Heart right ventricle (tissue), 16 donors: ENCODE measurements at places on chromosomes 7 and 10. TPM values are rescaled to one million over a fixed set of nuclear protein-coding genes. Genes with fewer than 3 reads are reported as not detected.

Gene GATAD1
- total RNA-seq, result 16.8 TPM

Gene CRPPA
- 8.7 TPM for total RNA-seq

Gene STEAP1
- total RNA-seq, result 0.90 TPM

Gene SMO
- 4.0 TPM for total RNA-seq

Gene SPDYE5
- 0.20 TPM for total RNA-seq

Gene GPR85
- 0.94 TPM for total RNA-seq

Gene LDB3
- total RNA-seq, result 1,449 TPM

Gene PRTFDC1
- total RNA-seq, result 2.6 TPM

DNA sequence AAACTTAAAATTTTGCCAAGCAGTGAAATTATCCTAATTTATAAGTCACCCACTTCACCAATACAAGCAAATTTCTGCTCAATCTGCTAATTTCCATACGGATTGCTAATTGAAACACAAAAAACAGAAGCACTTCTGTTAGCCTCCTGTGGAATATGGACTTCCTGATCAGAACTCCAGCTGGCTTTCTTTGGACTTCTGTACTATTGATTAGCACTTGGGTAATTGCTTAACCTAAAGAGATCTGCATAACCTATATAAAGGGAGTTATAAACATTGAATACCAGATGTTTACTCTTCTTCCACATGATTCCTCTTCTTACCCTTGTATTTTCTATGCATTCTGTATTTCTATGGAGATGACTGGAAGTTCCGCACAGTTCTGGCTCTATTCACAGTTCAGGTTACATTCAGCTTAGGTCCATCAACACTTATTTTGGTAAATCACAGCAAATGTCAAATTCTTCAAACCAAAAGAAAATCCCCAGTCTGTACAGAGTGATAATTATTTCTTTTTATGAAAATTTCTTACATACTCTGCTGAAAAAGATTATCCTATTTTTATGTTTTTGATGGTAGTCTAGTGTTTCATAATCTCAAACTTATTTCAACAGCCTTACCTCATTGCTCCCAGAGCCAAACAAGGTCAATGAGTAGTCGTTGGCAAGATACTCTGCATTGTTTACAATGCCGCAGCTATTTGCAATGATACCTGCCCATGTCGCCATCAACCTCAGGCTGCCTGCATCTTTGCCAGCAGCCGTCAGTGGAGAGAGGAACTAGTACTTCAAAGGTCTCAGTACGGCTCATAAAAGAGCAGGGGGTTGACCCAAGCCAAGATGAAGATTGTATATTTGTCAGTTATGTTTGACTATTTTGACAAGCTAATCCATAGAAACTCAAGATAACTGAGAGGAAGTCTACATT lies 225.6 kb downstream of the AHR start:
- DNase-seq, result no peak

- no peak for DNase-seq
These were observed 196.3 kb downstream of the LSM5 start for GRCh38 chr7:32293833-32294232.

DNA sequence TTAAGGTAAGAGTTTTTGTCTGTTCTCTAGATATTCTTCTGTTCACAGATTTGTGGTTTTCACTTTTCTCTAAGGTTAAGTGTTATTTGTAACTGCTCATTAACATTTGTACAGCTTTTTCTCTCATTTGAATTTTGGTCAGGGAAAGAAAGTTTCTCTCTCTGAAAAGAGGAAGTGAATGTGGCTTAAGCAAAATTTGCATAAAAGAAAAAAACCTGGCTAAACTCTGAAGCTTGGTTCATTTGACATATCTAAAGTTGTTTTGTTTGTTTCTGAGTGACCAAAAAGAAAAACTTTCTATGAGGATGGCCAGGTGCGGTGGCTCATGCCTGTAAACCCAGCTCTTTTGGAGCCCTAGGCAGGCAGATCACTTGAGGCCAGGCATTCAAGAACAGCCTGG lies 22.0 kb upstream of the SLC26A4 start:
- no peak for DNase-seq

DNA sequence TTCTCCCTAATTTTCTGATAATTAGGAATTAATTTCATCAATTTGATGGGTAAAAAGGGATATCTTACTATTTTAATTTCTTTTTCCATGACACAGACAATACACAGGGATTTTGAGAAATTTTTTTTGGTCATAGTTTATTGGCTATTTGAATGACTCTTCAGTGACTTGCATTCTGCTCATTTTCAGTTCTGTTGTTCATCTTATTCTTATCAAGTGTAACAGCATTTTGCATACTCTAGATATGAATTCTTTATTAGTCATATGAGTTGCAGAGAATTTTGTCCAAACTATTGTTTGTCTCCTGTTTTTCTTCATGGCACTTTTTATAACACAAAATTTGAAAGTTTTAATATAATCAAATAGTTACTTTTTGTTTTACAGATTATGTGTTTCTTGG lies 41.7 kb downstream of the MKLN1 start:
- DNase-seq, result no peak

- no peak for DNase-seq
These were observed 25.3 kb upstream of the NEBL start for GRCh38 chr10:20922451-20922850.

DNA sequence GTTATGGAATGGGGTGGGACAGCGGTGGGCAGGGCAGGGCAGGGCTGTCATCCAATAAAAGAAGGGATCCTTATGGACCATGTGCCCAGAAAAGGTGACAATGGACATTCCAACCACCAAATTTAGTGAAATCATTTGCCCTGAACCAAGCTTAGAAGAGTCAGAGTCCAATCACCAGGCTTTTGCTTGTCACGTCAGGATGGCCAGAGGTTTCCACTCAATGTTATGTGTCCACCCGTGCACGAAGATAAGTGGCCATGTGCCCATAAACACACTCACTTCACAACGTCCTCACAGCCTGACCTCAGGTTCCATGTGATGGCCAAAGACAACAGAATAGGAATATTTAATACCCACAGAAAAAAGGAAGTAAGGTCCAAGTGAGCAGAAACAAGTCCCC lies 36.6 kb upstream of the PLPP4 start:
- no peak for DNase-seq

DNA sequence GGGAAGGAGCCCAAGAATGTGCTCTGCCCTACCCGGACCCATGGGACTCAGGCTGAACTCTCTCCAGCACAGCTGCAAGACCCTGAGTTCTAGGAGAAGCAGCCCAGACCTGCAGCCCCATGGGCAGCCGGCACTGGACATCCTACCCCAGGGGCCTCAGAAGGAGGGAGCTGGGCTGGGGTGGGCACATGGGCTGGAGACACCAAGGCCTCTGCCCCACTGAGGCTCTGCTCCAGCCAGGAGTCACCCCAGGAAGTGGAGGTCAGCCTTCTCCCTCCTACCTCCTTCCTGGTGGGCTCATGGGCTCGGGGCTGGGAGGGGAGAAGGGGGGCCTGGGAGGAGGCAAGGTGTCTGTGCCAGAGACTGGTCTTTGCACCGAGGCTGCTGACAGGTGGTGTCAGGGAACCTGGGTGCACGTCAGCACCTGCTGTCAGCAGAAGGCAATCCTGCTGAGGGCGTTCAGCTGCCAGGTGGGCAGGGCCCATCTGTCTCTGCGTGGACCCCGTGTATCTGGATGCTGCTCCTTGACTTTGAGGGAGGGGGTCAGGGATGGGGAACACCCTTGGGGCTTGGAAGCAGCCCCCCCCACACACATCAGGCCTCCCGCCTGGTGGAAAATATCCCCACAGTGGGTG lies 95.2 kb downstream of the PDGFA start:
- DNase-seq, result no peak

DNA sequence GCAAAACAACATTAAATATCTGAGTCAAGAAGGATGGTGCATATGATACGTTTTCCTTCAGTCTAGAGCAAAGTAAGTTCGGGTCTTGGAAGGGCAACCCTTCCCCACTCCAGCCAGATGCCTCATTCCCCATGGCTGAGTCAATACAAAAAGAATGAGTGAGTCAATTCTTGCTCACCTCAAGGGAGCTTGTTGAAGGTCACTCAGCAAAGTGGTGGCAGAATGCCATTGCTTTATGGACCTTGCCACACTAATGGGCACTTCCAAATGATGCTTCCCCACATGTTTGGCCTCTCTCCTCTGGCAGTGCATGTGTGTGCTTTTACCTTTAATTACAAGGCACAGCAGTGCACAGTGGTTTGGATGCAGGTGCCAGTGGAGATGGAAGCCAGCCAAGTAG lies 296.5 kb downstream of the SORCS3 start:
- DNase-seq, result no peak

DNA sequence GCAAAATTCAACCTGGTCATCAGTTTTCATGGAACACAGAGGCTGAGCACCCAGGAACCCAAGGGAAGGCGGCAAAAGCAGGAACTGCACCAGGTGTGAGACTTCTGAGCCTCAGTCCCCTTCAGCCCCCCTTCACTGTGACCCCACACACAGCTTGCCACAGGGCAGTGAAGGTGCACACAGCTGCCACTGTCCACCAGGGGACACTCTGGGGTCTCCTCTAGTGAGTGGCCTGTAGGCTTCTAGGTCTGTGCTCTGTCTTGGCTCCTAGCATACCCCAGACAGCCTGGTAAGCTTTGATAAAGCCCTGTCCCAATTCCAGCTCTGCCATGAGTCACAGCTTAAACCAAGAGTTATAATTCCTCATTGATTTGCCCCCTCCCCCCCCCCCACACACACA lies 12.1 kb downstream of the KCNH2 start:
- peak; percentile 57 for DNase-seq

DNA sequence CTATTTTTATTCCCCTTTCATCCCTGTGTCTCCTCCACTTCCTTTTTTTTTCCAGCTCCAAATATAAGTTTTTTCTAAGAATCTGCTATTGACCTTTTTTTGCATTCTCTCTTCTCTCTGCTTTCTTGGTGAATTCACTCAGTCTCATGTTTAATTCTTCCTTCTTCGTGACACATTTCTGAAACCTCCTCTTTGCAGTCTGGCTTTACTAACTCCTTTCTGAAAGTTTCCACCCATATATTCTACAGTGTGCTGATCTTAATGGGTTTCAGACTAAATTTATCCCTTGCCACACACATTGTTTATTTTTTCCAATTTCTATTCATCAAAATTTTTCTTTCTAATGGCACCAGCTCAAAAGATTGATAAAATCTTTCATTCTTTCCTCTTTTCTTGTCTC lies 47.8 kb upstream of the CALD1 start:
- DNase-seq, result no peak

DNA sequence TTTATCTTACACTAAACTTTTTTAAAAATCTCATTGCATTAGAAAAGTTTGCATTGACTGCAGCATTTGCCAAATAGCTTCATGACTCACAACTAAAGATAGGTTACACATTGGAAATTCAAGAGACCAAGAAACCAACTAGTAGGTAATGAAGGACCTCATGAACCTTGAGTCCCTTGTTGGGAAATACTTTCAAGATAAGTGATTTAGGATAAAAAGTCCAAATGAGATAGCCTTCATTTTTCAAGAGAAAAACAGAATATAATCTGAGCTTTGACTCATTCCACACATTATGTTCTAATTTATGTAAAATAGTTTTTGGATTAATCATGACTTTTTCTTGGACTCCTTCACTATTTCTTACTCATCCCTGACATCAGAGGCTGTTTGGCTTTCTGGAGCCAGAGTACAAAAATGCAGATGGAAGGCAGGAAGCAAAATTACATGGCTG lies 13.1 kb upstream of the LIPF start:
- DNase-seq, result no peak

DNA sequence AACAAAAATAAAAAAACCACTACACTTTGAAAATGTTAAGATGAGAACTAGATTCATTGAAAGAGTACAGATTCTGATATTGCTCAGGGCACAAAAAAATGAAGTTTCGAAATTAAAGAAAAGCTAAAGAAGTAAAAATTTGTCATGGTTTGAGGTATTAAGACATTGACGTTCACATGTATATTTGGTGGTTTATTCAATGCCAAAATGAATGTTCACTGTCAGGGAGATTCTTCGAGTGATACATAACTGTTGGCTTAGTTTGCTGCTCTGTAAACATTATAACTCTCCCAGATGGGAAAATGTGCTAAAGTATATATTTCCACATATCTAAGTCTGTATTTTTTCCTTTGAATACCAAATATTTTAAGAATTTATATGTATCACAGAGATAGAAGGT lies 345.0 kb downstream of the SEMA3D start:
- no peak for DNase-seq

GRCh38 chr10:129593953-129594352 lies 126.9 kb downstream of the MGMT start:
- no peak for DNase-seq

DNA sequence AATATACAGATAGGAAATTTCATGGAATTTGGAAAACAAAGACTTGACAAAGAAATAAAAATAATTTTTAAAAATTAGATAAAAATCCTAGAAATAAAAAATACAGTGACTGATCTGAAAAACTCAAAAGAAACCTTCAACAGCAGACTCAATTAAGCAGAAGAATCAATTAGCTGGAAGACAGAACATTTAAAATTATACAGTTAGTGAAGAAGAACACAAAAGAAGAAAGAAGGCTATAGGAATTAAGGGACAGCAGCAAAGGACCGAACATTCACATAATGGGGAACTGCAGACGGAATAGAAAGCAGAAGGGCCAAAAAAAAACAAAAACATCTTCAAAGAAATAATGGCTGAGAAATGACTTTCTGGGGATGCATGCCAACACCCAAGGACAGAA lies 314.5 kb downstream of the CRPPA start:
- no peak for DNase-seq

GRCh38 chr7:104123786-104124185 lies 84.0 kb downstream of the ORC5 start:
- no peak for DNase-seq

DNA sequence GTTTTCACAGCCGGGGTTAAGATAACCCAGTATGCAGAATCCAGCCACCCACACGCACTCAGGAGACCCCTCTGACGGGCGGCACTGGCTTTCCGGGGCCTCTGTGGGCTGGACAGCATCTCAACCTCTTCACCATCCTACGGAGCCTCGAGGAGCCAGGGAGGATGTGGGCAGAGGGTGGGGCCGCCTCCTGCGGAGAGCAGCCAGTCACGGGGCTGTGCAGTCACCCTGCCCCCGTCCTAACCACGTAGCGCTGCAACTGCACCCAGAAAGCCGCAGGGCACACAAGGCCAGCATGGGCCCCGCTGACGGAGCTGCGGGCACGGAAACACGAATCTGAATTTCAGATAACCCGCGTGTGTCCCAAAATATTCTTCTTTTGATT lies 270.3 kb downstream of the ELFN1 start:
- DNase-seq, result peak; percentile 51

DNA sequence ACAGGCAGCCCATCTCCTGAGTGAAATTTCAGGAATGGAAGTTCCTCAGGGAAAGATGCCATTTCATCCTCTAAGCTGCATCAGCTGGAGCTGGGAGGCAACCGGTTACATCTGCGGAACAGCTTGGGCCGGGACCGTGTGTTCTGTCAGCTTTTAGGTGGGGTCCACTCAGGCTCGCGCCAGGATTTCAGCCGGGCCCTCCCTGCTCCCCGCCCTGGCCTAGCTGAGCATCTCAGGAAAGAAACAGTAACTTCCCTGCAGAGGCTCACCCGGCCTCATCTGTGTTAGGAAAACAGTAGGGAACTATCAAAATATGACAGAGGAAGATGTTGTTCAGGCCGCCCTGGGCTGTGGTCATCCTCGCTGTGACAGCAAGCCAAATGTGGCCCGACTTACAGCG lies 110.4 kb downstream of the TRIL start:
- peak; percentile 15 for DNase-seq

GRCh38 chr7:3579638-3580219 lies 278.7 kb downstream of the SDK1 start:
- no peak for DNase-seq

- DNase-seq, result no peak
These were observed 82.4 kb downstream of the SRPK2 start for GRCh38 chr7:105306298-105306748.

GRCh38 chr10:127526161-127526560 lies 22.9 kb upstream of the NPS start:
- DNase-seq, result no peak

GRCh38 chr10:95247200-95247880 lies 43.5 kb downstream of the PDLIM1 start:
- no peak for DNase-seq
